ENCODE measurements at places on chromosomes 7 and 10.
A peak's percentile ranks its signal among the peaks of the same experiment; 100 is the strongest.

DNA sequence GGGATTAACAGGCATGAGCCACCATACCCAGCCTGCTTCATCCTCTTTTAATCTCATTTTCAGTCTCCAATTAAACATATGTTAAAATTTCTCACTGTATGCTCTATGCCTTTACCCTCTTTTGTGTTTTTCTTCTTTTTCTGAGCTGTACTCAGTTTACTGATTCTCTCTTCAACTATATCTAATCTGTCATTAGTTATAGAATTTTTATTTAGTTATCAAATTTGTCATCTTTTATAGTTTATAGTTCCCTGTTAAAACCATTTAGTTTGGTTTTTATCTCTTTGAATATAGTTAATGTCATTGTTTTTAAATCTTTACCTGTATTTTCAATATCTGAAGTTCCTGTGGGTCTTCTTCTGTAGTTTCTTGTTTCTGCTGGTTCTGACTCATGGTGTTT, 93.3 kb downstream of the KAT6B start:
- DNase-seq: no peak

DNA sequence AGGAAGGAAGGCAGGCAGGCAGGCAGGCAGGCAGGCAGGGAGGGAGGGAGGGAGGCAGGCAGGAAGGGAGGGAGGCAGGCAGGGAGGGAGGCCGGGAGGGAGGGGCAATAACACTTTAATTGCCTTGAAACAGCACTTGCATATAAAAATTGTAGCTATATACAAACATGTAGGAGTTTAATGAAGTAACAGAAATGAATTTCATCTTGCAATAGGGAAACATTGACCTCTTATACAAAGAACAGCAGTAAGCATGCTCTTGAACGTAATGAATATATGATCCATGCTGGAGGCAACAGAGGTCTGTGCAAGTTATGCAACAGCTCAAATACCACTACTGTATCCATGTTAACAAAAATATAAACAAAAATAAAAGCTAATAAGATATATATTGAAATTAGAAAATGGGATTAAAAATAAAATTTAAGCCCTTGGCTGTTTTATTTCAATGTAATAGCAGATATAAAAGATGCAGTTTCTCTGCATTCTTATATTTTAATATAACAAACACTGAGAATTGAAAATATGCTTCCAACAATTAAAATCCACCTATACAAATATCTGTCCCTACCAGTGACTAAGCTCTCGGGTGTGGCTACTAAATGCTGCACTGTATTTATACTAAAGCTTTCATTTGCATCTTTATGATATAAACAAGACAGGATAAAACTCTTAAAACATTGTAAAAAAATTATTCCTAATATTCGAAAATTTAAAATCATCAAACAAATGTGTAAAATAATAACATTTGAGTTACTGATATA, 50.3 kb downstream of the CACNA2D1 start:
- no peak for DNase-seq

DNA sequence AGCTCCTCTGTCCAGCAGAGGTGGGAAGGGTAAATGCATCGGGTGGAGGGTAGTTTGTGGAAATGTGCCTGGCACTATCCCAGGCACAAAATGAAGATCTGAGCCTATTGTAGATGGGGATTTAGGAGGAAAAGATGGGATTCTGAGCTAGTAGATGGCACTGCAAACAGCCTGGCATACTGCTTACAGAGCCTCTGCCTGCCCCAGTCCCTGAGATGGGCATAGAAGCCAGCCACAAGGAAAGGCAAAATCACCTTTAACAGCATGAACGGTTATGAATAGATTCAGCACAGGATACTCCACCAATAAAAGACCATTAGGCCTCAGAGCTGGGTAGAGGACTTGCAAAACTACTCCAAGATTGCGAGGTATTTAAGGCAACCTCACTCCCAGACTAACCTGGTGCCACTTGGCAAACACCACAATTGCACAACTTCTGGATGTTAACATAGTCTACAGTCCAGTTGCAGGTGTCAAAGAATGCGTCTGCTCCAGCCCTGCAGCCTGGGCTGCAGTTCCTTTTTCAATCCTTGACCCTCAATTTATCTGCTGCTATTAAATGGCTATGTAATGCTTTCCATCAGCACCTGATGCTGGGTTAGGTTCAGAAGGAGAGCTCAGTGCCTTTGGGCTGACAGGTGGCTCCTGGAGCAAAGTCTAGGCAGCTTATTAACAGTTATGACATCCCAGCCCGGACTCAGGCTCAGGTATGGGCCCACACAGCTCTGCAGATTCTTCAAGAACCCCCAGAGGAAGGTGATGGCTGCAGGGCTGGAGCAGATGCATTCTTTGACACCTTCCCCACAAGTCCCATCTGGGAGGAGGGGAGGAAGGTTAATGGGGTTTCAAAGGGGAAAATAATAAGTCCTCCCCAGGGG, 34.0 kb downstream of the CDHR3 start:
- no peak for DNase-seq

DNA sequence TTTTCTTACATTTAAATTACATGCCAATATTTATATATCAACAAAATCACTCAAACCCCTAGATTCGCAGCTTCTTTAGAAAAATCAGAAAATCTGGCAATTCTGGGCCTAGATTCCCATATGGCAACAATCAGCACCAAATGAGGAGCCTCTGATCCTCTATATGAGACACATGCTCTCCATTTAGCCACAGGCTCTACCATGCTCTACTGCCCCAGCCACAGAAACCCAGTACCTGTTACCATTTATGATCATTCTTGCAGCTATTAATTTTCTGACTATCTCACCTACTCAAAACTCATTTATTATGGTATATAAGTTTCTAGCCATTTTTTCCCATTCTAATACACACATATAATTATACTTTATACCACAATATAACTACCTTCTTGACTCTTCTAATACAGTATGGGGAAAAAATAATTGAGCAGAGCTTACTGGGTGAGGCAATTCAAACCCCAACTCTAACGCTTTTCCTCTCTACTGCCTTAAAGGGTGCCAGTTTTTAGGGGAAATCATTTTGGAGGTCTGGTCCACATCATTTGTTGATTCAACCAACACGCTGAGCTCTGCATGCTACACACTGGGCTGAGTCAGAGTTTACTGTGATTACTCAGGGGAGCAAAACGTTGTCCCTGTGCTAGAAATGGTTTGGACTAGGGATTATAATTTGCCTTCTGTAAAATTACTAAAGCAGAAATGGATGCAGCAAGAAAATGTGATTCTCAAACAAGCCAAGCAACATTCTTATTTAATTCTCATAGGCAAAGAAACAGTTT, 11.6 kb downstream of the PDLIM1 start:
- no peak for DNase-seq

GRCh38 chr7:120360918-120361317, 87.9 kb downstream of the KCND2 start:
- no peak for DNase-seq

- no peak for DNase-seq
These were observed 60.5 kb downstream of the HK1 start for GRCh38 chr10:69338547-69339450.

GRCh38 chr7:6622134-6622710, 6.8 kb downstream of the ZNF853 start:
- DNase-seq: no peak

GRCh38 chr7:37341033-37341630, 107.5 kb downstream of the ELMO1 start:
- no peak for DNase-seq

DNA sequence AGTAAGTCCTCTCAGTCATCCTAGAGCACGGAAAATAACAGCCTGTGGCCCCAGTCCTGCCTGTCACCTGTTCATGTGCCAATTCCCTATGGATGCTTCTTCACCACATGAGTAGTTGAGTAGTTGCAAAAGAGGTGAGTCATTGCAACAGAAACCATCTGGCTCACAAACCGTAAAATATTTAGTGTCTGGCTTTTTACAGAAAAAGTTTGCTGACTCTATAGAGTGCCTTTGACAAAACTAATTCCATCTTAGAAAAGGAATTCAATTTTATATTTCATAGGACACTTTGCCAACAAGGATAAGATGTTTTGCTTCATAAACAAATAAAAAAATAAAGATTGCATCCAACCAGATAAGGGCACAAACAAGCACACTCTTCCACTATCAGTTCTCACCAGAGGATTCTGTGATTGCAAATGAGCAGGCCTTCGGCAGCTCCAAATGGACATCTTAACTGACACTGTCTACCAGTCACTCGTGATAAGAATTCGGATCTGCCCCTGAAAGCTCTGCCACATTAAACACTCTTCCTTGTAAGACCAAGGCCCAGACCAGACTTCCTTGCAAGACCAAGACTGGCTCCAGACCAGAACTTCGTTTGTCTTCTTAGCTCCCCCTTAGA, 242.7 kb upstream of the SEMA3C start:
- no peak for DNase-seq

GRCh38 chr10:26881600-26882331, 21.0 kb upstream of the ABI1 start:
- DNase-seq: peak; percentile 56

DNA sequence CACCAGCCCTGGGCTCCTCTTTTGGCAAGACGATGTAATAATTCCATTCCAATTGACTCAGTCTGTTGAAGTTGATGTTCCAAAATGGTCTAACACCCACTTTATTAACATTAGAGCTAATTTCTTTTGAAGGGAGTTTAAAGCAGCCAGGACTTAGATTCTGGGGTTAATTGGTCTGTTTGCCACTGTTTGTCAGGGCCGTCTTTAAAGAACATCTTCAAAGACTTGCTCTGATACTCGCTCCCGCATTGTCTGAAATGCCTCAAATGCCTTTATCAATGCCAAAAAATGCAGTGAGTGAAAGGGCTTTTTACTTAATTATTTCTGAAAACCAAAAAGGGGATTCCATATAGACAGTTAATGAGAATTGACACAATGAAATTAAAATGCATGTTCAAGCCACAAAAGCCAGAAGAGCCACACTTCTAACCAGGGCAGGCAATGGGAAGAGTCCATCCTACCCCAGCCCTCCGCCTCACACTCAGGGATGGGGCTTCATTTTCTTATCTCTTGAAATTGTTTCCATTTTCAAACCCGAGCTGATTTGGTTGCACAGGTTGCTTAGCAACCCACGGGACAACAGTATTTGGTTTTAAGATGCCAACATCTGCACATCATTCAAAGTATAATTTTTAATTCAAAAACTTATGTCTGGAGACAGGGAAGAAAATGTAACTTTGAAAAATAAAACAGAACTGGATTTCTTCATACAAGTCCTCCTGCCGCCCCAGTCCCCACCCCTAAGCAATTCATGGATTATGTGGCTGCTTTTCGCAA, 163.0 kb downstream of the FGFR2 start:
- DNase-seq: no peak

All from NCI-H460 (cell line).